ENCODE measurements at places on chromosomes 6 and 20.

GRCh38 chr6:16418151-16418550 is 179.8 kb downstream of the GMPR start:
- DNase-seq: no peak

DNA sequence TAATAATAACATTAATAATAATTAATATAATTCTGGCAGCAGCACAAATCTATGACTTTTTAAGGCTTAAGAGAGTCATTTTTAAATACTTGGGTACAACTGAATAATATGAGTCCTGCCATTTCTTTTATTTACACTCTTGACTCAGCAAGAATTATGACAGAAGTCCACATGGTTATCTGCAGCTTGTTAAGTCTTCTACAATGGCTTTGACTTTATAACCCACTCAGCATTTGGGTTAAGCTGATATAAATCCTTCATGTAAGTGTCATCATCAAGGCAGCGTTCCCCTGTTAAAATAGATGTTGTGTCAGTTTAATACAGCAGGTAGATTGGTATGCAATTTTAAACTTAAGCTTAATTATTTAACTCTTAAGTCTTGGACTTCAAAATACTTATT is 131.7 kb downstream of the ARHGAP18 start:
- no peak for DNase-seq

GRCh38 chr6:100240798-100241197 is 223.9 kb downstream of the SIM1 start:
- DNase-seq: no peak

DNA sequence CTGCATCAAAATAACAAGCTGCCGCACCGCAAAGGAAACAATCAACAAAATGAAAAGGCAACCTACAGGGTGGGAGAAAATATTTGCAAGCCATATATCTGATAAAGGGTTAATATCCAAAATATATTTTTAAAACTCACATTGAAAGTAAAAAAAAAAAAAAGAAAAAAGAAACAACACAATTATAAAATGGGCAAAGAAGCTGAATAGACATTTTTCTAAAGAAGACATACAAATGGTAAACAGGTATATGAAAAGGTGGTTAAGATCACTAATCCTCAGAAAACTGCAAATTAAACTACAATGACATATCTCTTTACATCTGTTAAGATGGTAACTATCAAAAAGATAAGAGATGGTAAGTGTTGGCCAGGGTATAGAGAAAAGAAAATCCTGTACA is 105.4 kb upstream of the LY86 start:
- no peak for DNase-seq

- peak; percentile 31 for DNase-seq
These were observed 154.1 kb upstream of the MMS22L start for GRCh38 chr6:97437087-97437486.

DNA sequence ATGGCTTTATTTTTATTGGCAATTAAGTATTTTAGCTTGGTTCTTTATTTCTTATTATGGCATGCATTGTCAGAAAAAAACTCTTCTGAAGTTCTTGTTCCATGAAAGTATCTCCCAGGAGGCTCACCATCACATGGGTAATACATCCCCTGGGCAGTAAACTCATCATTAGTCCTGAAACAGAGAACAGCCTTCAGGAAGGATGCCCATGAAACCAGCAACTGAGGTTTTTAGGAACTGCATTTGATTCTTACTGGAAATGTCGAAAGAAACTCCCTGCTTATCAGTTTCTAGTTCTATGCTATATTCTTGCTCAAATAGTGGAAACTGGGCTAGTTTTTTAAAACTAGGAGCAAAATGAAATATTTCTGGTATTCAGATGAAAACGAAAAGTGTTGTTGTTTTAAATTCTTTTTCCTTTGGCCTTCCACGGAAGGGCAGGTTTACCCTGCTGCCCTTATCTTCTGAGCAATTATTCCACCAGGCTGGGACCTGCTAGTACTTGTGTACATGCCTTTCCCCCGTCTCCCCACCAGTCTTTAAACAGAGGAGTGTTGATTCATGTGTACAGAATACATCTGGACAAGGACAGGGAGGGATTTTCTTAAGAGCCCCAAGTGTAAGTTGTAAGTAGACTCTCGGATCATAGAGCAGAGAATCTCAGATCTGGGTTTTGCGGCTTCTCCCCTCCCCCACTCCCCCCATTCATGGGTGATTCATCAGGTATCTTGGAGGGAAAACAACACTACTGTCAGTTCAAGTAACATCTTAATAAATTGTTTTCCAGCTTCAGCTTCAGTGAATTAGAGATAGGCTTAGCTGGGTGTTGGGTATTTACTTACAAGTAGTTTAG is 81.5 kb downstream of the RTN4IP1 start:
- peak; percentile 52 for DNase-seq

DNA sequence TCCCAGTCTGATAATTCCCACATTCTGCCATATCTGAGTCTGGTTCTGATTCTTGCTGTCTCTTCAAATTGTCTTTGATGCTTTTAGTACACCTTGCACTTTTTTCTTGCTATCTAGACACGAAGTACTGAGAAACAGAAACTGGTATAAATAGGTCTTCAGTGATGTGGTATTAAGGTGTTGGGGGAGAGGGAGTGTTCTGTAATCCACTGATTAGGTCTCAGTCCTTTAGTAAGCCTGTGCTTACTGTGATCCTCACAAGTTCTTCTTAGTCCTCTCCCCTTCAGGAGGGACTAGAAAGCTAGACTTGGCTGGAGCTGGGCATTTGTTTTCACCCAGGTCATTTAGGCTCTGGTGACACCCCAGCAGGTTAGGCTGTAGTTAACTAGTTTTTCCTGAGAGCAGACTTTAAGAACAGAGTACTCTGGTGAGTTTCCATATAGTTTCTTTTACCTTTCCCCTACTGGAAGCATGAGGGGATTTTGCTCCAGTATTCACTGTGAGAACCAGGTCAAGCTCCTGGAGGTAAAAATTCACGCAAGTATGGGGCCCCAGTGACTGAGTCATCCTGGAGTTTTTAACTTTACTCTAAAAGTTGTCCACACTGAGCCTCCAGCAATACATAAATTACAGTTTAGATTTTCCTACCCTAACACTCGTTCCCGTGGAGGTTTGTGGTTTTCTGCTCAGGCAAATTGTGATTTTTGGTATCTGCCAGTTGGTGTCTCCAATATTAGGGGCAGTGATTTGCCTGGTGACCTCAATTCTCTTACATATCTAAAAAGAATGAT is 154.6 kb downstream of the CDKAL1 start:
- DNase-seq: peak; percentile 51

DNA sequence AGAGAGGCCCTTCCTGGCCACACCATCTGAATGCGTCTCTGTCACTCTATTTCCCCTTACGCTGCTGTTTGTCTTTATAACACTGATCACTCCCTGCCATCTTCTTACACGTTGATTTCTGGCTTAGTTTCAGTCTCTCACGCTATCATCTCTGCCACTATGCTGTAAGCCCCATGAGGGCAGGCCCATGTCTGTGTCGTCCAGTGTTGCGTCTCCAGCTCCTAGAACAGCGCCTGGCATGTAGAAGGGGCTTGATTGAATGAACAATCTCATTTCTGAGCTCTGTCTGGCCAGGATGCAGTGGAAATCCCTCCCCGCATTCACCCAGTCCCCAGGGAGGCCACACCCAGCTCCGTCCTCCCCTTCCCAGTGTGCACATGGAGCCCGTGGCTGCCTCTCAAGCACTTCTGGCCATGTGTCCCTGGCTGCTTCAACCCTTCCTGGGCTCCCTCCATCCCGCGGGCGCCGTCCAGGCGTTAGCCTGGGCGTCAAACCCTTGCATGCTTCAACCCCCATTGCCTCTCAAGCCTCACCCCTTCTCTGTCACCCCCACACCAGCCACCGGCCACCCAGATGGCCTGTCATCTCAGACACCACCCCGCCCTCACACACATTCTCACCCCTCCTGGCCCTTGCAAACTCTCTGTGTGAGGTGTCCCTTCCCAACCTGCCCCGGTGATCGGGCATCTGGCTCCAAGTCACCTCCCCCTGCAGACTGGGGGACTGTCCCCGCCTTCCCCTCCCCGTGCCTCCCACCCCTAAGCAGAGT is 71.1 kb downstream of the SRC start:
- no peak for DNase-seq

DNA sequence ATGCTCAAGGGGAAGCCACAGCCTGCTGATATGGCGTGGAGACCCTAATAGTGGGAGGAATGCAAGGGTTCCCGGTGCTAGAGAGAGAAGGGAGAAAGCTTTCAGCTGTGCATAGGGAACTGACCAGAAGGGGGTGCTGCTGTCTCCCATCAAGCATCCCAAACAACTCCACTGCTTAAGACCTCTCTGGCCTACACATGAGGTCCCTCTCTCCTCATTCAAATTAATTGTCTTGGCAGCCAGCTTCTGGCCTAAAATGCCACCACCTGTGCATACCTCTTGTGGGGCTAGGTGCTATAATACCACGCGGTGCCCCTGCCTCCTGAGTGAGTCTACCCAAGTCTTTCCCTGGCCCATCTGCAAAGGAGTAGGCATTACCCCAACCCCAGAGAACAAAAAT is 14.5 kb downstream of the ADISSP start:
- DNase-seq: peak; percentile 64

- no peak for DNase-seq
These were observed 39.3 kb upstream of the TENT5A start for GRCh38 chr6:81791756-81792155.

GRCh38 chr6:41283600-41283999 is 2.9 kb downstream of the TREM1 start:
- DNase-seq: no peak

DNA sequence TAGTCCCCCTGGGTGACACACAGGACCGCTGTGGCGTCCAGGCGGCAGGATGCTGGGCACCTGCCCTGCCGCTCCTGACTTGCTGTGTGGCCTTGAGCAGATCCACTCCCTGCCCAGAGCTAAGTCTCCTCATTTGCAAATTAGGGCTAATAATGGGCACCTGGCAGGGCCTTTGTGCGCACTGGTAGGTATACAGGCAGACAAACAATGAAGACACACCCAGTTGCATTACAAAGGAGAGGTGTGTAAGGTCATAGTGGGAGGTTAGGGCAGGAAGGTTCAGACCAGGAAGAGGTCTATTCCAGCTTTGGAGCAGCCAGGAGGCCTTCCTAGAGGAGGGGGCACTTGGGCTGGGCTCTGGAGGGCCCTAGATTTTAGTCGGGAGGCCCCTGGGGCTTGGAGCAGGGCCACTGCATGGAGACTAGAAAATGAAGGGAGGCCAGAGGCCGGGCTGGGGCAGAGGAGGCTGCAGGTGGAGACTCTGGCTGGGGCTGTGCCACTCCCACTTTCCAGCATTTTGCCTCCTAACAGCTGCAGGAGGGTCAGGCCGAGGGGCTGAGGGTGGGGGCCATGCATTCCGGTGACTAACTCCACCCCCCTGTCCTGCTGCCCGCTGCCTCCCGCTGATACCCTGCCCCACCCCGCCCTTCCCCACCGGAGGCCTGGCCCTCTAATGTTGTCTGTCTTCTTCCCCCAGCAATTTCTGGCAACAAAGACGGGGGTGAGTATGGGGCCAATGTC is 28.5 kb downstream of the MYH7B start:
- no peak for DNase-seq

DNA sequence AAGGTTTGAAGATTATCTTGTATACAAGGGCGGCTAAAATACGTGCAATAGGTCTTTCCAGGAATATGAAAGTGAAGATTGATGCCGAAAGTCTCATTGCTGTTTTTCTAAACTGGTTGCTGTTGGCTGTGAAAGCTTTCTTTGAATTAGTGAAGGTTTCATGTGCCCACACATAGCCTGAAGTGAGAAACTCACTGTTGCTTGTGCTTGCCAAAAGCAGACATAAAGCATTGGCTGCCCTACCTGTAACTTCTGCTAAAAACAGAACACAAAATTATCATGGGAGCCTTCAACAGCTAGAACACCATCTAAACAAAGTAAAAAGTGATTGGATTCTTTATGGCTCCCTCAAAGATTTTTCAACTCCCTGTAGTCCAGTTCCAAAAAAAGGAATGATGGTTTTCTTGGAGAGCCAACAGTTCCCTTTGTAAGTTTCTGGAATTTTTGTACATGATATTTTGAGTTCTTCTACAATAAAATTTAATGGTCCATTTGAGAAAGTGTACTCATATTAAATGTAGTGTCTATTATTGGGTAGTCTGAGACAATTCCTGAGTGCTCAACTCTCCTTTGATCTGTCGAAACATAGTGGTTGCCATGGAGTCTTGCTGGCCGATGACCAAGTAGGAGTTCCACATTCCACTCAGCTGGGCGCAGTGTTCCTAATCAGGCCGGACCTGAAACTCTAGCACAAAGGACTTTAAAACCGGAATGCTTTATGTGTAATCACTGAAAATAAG is 68.5 kb downstream of the PLEKHG1 start:
- DNase-seq: peak; percentile 80

GRCh38 chr20:36197271-36197670 is 39.0 kb upstream of the AAR2 start:
- DNase-seq: no peak

GRCh38 chr6:11423072-11423471 is 114.5 kb upstream of the TMEM170B start:
- DNase-seq: no peak

DNA sequence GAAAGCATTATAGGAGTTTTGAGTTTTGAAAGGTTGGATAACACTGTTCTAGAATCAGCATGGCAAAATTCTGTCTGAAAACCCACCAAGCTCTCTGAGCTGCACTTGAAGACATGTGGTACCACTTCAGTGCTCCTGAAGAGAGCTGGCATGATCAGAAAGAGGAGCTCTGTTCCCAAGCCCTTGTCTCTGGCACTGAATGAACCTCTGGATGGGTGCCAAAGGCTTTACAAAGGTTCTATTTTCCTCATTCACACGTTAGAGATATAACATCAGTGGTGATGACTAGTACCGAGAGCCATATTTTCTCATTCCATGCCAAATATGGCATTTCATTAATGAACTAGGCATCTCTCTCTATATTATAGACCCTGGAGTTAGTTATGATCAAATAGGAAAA is 301.8 kb upstream of the ID4 start:
- no peak for DNase-seq

DNA sequence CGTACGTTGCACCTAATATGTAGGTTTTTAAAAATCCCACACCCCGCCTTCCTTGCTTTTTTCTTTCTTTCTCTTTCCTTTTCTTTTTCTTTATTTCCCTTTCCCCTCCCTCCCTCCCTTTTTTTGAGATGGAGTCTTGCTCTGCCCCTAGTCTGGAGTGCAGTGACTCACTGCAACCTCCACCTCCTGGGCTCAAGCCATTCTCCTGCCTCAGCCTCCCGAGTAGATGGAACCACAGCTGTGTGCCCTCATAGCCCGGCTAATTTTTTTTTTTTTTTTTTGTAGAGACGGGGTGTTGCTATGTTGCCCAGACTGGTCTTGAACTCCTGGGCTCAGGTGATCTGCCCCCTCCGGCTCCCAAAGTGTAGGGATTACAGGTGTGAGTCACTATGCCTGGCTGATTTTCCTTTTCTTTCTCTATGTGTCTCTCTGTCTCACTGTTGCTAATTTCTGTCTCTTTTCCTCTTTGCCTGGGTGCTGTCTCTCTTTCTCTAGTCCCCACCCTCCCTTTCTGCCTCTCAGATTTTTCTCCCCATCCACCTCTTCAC is 61.2 kb downstream of the SRC start:
- no peak for DNase-seq

Measured in fibroblast of skin of scalp (primary cell).